Stimulated activated CD4-positive, alpha-beta T cell treated with anti-CD3 and anti-CD28 coated beads, Interleukin-1b, Interleukin-23, amount 100 ng/mL, for 1 hour (primary cell): ENCODE measurements at places on chromosomes 7 and 10.

GRCh38 chr10:70538731-70539338 lies 60.3 kb downstream of the PALD1 start:
- no peak for DNase-seq

DNA sequence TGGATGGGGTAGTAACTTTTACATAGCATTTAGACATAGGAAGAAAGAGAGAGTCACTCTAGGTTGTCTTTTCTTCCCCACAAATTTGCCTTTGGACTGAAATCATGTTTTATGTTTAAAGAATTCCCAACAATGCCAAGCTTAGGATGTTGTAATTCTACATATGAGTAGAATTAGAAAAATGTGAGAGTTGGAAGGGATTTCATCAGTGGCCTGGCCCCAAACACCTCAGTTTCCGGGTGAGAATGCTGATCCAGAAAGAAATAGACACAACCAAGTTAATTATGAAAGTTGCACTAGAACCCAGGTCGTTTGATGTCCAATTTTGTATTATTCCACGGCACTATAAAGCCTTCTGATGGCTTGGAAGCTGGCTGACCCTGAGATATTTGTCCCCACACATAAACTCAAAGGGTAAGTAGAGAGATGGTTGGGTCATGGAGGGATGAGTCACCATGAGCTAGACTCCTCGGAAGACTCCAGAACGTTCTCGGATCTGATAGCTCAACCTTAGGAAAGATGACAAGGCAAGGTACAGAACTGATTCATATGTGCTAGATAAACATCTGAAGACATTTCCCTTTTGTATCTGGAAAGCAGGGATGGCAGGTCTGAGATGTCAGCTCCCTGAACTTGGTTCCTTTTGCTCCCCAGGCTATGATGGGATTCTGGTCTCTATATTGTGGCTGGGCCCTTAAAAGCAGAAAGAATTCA lies 48.8 kb upstream of the SLC35B4 start:
- no peak for DNase-seq

- no peak for DNase-seq
Observed at GRCh38 chr7:120588416-120588815, 269.5 kb downstream of the TSPAN12 start.

DNA sequence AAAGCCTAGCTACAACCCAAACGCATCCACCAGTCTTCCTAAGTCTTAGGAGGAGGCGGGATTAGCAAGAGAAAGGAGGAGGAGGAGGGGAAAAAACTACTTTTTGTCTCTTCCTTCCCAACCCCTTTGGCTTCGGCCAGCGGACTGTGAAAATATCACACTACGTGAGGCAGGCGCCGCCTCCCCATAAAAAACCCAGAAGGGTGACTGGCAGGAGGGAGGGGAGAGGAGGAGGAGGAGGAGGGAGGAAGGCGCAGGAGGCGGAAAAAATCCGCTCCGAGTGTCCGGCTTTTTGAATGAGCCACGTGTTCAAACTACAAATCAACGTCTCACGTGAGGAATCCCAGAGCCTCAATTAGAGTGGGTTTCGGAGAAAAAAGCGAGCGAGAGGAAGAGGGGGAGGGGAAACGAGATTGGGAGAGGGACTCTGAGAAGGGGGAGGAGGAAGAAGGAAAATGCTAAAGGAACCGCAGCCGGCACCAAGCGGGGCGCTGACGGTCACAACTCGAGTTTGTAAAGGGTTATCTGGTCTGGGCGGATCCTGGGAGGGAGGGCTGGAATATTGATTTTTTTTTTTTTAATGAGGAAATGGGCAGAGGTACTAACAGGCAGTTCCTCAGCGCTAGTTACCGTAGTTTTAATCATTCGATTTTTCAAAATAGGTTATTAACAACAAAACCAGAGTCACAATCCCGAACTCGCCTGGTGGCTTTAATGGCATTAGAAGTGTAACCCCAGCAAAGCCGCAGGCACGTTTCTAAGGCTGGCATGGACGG lies at the start of gene IGF2BP3:
TSS of gene IGF2BP3 (minus strand) at position 162 of the 776 bp plus-strand sequence. CDS start 381 bp downstream, outside the sequence.
- no peak for DNase-seq

- DNase-seq = no peak
Observed at GRCh38 chr10:47347303-47347675, 874 bp upstream of the RBP3 start.

- DNase-seq = no peak
Observed at GRCh38 chr10:132319853-132320653, 11.9 kb upstream of the LRRC27 start.

DNA sequence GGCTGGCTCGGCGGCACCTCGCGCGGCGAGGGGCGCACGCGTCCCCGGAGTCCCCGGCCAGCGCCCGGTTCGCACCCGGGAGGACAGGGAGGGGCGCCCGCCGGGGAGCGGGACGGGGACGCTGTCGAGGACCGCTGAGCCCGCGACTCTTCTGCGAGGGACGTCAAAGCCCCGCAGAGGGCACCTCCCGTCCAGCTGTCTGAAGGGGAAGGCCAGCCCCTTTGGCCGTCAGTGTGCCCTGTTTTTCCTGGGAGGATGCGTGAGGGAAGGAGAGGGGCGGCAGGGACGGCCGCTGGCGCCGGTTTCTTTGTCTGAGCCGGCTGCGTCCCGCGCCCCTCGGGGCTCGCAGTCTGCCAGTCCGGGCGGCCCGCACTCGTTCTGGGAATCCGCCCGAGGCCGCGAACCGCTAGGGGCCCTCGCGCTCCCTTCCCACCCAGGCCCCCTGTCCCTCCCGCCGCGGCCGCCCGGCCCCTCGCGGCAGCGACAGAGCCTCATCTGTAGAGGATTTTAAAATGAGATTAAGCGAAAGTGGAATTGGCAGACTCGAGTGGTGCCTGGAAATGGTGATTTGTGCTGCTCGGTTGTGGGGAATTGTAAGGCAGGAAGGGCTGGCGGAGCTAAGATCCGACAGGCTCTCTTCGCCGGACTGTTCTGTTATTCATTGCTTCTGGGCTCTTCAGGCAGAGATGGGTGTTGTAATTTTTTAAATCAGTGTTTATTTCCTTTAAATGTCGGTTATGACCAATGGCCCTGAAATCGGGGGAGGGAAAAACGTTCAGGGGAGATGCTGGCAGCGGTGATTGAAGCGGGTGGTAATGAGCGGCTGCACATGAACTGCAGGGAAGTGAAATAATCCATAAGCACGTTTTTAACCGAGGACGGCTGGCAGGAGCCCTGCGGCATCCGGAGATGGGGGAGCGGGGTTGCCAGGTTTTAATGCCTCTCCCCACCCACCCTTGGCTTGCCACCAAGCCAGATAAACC lies 618 bp upstream of the RELN start:
- DNase-seq = no peak

DNA sequence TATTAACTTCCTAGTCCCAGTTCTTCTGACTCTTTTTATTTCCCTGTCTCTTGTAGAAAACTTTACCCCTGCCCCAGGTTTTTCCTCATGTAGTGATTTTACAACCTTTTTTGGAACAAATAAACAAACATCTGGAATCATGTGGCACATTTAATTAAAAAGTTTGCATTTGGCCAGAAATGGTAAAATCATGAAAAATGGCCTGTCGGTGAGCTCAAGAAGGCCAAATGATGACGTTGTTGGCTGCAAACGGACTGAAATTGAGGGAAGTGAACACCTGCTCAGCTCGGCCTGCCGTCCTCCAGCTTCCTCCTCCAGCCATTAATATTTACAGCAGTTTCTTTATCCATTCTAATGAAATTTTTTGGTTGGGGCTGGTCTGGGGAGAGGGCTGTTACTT lies 902.8 kb downstream of the LRMDA start:
- no peak for DNase-seq

- DNase-seq = no peak
Observed at GRCh38 chr7:84953234-84953633, 233.6 kb downstream of the SEMA3D start.

GRCh38 chr10:77377034-77377433 lies 260.6 kb downstream of the KCNMA1 start:
- no peak for DNase-seq

- DNase-seq = no peak
Observed at GRCh38 chr7:35375516-35375915, 121.6 kb upstream of the TBX20 start.
